Eye (tissue), 1 donor: ENCODE measurements at places on chromosomes 12 and 14.

DNA sequence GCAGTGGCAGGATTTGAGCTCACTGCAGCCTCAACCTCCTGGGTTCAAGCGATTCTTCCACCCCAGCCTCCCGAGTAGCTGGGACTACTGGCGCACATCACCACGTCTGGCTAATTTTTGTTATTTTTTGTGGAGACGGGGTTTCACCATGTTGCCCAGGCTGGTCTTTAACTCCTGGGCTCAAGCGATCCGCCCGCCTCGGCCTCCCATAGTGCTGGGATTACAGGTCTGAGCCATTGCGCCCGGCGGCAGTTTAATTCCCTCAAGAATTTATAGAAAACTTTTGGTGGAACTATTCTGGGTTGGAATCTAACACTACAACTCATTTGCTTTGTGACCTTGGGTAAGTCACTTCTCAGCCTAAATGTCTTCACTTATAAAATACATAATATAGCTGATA is 1.8 kb upstream of the SP1 start:
- no peak for DNase-seq

- DNase-seq = peak; percentile 67
Measured at GRCh38 chr12:77161944-77162343, 96.6 kb upstream of the E2F7 start.

DNA sequence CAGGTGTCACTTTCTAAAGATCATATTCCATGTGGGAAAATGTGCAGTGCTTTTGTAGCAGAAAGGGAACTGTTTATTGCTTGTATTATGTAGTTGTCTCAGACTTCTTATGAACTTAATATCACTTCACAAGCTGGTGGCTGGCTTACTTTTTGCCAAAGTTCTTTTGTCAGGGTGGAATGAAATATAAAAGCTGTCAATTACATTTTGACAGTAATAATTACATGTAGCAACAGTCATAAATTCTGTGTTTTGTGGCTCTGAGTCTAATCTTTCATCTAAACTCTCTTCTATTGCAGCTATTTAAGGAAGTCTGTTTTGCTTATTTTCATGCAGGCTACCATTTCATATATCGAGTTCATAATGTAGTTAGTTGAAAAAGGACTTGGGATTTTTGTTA is 106.6 kb downstream of the OTOGL start:
- DNase-seq = no peak

DNA sequence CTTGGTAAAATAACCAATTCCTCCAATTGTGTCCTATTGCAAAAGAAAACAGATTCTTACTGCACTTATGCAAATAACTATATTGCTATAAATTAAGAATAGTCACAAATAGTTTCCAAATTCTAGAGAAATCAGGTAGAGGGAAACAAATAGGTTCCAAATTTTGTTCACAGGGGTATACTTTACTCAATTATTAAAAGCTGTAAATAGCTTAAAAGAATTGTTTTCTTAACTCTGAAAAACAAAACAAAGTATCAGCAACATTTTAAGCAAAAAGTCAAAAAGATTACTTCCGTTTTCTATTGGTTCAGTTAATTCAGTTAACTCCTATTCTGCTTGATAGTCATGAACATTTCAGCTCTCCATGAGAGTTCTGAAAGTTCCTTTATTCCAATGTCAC is 85.6 kb upstream of the PPP4R3A start:
- DNase-seq = no peak

- no peak for DNase-seq
Measured at GRCh38 chr12:112752303-112752702, 39.2 kb upstream of the RPH3A start.

DNA sequence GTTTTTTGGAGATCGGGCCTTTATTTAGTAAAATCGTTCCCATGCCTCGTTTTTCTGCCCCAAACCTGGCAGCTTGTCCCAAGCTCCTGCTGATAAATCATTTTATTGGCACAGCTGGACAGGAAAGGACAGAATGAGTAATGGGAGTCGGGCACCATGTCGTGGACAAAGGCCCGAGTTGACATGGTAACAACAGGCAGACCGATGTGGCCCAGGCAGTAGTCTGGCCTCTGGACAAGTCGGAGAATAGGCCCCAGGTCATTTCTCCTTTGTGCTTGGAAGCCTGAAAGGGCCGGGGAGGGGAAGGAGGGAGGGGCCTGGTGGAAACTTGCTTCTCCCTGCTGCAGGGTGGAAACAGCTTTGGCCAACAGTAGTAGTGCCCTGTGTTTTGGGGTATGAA is 234.9 kb downstream of the SUDS3 start:
- peak; percentile 66 for DNase-seq

- DNase-seq = peak; percentile 78
Measured at GRCh38 chr14:100828031-100828769, 2.3 kb downstream of the MEG3 start.
